NCI-H1417 treated with DMSO at 0.1 percent for 48 hours (cell line): ENCODE measurements at places on chromosomes 12 and 14.

GRCh38 chr14:21902561-21903181 is 229.1 kb upstream of the OR4E1 start:
- DNase-seq, result no peak

GRCh38 chr14:91342206-91342760 is 75.3 kb downstream of the CCDC88C start:
- no peak for DNase-seq

GRCh38 chr14:95336192-95336760 is 16.6 kb upstream of the CLMN start:
- no peak for DNase-seq

- DNase-seq, result no peak
Observed at GRCh38 chr12:105705765-105706164, 375.3 kb downstream of the C12orf75 start.

DNA sequence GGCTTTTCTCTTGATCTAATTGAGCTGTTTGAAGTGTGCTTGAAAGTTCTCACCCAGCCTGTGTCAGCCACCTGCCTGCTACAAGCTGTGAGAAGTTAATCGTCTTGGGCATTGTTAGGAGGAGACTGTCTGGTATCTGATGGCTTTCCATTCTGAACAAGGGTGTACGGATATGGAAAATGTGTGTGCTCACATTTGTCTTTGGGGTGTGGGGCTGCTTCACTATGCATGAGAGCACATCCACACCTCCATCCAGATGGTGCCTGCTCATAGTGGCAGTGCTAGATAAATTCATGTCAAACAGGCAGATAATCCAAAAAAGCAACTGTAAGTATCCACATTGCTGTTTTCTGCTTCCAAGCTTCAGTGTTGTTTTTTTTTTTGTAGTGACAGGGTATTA is 462.2 kb downstream of the DIO2 start:
- no peak for DNase-seq

DNA sequence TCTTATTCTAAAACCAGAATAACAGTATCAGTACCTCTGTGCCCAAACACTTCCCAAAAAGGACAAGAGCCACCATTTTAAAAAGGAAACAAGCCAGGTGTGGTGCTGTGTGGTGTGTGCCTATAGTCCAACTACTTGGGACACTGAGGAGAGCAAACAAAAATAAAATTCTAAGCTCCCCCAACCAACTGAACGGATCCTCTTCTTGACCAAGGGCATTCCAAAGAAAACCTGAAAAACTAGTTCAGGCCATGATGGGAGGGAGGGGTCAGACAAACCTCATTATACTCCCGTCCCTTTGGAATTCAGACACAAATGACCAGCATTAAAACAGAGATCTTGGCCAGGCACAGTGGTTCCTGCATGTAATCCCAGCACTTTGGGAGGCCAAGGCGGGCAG is 20.5 kb downstream of the SLC11A2 start:
- DNase-seq, result no peak

GRCh38 chr14:66239589-66239988 is 246.6 kb upstream of the CCDC196 start:
- no peak for DNase-seq

- DNase-seq, result no peak
Observed at GRCh38 chr14:100438271-100438670, 115.1 kb downstream of the SLC25A47 start.

DNA sequence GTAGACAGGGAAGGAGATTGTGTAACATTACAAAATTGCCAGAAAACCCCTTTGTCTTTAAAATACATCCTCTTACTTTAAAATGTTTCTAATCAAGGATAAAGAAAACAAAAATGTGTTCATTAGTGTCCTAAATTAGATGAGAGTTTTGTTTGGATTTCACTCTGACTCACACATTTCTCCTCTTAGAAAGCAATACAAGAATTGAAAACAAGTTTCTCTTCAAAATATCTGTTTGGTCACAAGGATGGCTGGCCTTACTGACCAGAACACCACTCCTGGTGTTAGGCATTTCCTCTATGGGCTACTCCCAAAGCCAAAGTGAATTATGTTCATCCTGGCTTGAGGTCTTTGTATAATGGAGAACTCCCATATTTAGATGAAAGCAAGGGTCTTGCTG is 6.4 kb downstream of the GUCY2C start:
- DNase-seq, result no peak

- DNase-seq, result peak; percentile 69
Observed at GRCh38 chr12:32885831-32886230, 10.7 kb downstream of the PKP2 start.

DNA sequence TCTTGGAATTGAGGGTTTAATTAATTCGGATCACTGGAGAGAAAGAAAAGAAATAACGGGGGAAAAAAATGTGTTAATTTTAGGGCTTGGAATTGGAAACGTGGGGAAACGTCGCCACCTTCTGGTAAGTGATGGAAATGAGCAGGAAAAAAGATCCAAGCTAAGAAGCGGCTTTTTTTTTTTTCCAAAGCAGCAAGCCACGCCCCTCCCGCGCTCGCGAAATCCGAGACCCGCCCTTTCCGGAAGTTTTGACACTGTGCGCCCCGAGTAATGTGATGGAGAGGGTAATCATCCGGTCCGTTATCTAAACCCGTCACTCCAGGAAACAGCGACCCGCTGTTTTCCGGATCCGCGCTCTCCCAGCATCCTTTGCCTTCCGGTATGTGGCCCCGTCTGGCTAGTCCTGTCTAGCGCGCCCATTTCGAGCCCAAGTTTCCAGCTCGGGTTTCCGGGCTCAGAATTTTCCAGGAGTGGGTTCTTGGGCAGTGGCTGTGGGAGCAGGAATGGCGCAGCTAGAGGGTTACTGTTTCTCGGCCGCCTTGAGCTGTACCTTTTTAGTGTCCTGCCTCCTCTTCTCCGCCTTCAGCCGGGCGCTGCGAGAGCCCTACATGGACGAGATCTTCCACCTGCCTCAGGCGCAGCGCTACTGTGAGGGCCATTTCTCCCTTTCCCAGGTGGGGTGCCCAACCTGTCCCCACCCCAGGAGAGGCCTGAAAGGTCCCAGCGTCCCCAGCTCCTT is at the start of gene ALG10B:
Gene ALG10B, plus strand, starts transcription at position 384 of the 739 bp plus-strand sequence. Its CDS starts 120 bp downstream, at position 504.
- DNase-seq, result peak; percentile 94

DNA sequence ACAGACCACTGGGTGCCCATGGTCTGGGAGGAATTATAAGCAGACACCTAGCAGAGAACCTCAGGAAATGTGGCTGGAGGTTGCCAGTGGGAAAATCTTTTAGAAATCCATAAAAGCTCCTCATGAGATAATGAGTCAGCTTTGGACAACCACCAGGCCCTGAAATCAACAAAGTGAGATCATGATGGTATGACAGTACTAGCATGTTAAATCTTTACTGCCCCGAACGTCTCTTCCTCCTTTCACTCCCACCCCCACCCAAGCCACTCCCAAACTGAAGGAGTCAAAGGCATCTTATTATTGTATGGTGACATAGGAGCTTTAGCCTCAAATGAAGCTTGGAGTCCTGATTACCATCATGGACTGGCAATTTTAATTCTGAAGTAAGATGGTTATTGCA is 240.0 kb downstream of the DIO2 start:
- no peak for DNase-seq

GRCh38 chr12:107840186-107840585 is 65.7 kb downstream of the ASCL4 start:
- no peak for DNase-seq

DNA sequence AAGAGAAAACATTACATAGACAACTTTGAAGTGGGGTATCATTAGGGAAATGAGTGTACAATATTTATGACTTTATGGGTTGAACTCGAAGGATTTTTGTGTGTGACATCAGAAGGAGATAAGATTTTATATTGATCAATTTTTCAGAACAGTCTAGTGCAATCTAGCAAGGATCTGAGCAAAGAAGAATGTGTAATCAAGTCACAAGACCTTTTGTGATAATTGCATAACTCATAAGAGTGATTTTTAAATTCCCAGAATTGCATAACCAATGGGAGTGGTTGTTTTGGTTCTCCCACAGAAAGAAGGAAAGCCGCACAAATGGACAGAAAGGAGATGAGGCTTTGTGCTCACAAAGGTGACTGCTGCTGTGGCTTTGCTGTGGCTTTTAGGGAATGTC is 441.8 kb upstream of the FLRT2 start:
- no peak for DNase-seq

DNA sequence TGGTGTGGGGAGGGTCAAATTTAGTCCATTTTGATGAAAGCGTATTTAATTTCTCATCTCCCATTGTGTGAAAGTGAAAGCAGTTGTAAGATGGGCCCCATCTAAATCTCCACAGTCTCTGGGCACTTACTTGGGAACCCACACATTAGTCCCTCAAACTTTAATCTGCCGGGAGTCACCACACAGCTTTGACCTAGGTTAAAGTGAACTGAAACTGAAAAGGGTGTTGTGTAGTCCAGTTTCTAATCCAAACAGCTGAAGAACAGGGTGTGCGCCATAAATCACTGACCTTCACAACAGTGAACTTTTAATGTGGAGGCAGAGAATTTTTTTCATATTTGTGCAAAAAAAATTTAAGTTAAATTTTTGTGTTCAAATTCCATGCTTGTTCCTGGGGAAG is 48.4 kb upstream of the PTPRO start:
- DNase-seq, result no peak

- DNase-seq, result no peak
Observed at GRCh38 chr14:23556700-23557440, 799 bp downstream of the THTPA start.

GRCh38 chr14:79573486-79573885 is 637.8 kb downstream of the DIO2 start:
- no peak for DNase-seq

DNA sequence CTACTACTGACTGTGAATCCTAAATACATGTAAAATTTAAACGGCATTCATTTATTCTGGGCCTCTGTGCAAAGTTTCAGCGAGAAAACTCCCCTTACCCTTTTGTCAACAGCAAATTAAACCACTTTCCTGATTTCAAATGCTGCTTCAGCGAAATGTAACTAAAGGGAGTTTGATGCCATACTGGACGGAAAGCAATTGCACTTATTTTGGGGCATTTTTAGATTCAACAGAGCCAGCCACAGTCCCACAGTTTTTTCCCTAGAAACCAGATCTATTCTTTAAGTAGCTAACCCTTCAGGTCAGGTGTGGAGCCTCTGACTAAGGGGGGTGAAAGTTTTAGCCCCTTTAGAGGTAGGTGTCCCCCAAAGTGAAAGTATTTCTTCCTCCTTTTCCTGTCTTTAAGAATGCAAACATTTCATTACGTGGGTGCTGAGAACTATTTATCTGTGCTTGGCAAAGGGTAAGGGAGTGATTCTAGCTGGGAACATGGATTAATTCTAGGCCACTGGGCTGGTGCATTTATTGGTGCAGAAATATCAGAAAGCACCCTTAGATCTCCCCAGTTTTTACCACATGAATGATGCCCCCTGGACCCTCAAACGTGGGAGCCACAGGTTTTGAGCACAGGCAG is 72.7 kb downstream of the SPTB start:
- DNase-seq, result no peak

- no peak for DNase-seq
Observed at GRCh38 chr12:6124411-6125309, at the start of gene VWF. Gene VWF, minus strand, starts transcription at chr12:6124670. Its CDS starts 1,474 bp downstream, at chr12:6123196.

GRCh38 chr14:40402957-40403356 is 970.7 kb upstream of the FBXO33 start:
- no peak for DNase-seq

DNA sequence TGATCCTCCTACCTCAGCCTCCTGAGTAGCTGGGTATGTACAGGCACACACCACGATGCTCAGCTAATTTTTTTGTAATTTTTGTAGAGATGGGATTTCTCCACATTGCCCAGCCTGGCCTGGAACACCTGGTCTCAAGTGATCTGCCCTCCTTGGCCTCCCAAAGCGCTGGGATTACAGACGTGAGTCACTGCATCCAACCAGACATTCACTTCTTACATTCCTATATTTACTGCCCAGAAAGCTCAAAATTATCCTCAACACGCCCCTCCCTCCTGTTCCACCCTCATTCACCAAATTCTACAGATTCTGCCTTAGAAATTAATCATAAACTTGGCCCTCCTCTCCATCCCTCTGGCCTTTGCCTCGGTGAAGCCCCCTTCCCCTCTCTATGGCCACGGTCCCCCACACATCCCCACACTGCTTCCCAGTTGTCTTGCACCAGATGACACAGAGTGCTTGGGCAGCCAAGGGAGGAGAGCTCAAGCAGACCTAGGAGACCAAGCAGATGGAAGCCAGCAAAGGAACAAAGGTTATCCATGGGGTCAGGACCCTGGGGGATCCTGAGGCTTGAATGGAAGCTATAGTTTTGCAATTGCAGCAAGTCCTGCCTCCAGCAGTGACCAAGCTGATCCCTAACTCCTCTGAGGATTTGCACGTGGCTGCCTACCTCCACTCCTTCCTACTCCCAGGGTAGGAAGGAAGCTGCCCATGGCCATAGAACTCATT is 213.2 kb upstream of the FOXN3 start:
- DNase-seq, result no peak

GRCh38 chr12:19970821-19971220 is 397.5 kb upstream of the PDE3A start:
- DNase-seq, result no peak

DNA sequence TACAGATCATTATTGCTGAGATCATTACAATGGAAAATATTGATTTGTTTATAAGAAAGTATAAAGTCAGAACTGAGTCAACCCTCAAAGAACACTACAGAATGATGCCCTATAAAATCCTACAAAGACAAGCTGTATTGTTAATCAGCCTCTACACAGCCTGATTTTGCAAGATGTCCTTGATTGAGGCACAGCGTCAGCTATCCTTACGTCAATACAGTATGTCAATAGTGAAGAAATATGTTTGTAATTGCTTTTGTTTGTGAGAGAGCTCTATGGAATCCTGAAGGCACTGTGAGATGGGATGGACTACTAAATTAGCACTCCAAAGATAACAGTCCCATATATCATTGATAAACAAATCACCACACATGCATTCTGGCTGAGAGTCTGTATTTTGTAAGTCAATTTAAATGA is 70.7 kb downstream of the RASSF9 start:
- DNase-seq, result peak; percentile 42

DNA sequence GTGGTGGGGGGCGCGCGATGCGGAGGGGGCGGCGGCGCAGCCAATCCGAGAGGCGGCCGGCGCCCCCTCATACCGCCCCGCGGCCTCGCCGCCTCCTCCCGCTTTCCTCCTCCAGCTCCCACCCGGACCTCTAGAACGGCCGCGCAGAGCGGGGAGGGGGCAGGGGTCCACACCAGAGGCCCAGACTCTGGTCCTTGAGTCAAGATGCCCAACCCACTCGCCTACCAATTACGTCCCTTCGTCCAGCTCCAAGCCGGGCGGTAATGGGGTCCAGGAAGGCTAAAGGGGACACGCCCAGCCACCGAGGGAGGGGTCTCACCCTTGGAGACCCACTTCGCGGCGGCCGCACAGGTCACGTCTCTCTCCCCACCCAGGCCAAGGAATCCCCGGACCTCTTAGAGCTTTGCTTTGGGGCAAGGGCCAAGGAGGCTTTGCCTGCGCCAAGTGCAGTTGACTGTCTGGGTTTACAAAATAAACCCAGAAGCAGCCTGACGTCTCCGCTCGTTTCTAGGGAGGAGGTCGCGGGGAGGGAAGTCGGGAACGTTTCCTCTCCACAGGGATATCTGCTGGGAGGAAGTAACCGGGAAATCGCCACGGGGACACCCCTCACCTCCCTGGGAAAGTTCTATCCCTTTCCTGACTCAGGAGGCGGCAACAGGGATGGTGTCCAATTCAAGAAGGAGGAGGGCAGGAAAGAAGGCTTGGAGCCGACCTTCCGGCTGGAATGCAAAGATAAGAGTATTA is 394 bp upstream of the AMIGO2 start:
- DNase-seq, result no peak
